ENCODE measurements at places on chromosomes 4 and X.
A peak's percentile ranks its signal among the peaks of the same experiment; 100 is the strongest.

DNA sequence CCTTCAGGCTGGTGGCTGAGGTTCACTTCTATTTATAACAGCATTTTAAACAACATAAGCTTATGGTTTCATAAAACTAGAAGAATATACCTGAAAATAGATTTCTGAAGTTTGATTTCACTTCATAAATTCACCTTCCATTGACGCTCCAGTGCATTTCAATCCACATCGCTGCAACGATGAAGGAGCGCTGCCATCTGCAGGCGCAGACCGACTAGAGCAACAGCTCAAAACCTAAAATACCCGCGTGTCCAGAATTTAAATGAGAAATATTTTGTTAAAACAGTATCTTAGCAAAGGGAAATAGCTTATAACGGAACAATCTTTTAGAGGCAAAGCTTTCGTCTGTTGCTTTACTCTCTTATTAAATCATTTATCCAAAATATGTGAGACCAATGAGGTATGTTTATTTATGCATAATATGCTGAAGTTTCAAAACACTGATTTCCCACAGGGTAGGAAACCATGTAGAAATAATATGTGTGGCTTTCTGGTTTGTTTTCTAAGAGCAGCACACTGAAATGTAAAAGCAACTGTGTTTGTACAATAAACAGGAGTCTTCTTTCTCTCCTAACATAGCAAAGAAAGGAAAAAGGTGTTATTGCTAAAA is 816.4 kb upstream of the FRG1 start:
- no peak for DNase-seq

GRCh38 chr4:55321707-55322264 is 24.3 kb upstream of the SRD5A3 start:
- peak; percentile 38 for DNase-seq

DNA sequence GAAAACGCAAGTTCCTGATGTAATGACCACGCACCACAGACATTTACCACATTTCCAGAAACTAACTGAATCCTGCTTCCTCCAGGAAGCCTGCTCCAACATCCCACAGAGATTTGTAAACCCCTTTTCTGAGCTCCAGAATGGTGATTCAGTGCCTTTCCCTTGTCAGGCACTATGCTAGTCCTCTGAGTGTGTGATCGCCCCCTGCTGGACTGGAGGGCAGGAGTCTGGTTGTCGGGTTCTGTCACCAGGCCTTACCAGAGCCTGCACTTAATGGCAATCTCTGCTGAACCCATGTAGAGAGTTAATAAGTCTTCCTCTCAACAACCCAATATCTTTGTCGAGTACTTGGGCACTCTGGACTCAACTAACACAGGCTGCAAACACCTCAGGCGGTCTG is 14.5 kb upstream of the KDM5C start:
- DNase-seq = peak; percentile 0

GRCh38 chrX:119991005-119991787 is 47.6 kb upstream of the NKAP start:
- DNase-seq = no peak

DNA sequence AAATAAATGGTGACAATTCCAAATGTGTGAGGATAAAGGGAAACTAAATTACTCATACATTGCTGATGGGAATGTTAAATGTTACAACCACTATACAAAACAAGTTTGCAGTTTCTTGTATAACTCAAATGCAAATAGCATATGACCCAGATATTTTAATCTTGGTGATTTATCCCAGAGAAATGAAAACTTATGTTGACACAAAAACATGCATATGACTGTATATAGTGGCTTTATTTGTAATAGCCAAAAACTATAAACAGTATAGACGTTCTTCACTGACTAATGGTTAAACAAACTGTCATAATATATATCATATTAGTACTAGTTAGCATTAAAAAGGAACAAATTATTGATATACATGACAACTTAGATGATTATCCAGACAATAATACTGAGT is 619.2 kb downstream of the PDHA2 start:
- no peak for DNase-seq

DNA sequence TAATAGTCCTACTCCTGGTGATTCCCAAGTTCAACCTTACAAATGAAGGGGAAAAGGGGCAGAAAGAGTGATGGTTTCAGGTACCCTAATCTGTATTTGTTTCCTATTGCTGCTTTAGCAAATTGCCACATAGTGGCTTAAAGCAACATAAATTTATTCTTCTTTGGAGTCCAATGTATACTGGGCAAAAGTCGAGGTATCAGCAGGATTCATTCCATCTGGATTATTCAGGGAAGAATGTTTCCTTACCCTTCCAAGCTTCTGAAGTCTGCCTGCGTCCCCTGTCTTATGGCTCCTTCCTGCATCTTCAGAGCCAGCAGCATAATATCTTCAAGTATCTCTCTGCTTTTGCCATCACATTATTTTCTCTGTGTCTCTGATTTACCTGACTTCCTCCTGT is 10.3 kb upstream of the BST1 start:
- DNase-seq = no peak

GRCh38 chr4:112515198-112516065 is 548 bp downstream of the NEUROG2 start:
- DNase-seq = peak; percentile 44

DNA sequence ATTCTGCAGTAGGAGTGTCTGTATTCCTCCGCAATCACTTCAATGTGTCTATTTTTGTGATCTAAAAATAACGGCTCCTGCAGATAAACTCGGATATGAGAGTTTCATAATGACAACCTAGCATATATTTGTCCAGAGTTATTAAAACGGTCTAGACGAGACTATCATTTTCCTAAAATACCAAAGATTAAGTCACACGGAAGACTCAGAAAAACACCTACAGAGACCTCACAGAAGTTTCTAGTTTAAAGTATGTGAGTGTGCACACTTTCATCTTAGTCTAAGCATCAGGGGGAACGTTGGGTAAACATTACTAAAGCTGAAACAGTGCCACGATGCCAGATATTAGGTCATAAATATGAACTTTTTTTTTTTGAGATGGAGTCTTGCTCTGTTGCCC is 156.9 kb downstream of the AFAP1 start:
- DNase-seq = no peak

DNA sequence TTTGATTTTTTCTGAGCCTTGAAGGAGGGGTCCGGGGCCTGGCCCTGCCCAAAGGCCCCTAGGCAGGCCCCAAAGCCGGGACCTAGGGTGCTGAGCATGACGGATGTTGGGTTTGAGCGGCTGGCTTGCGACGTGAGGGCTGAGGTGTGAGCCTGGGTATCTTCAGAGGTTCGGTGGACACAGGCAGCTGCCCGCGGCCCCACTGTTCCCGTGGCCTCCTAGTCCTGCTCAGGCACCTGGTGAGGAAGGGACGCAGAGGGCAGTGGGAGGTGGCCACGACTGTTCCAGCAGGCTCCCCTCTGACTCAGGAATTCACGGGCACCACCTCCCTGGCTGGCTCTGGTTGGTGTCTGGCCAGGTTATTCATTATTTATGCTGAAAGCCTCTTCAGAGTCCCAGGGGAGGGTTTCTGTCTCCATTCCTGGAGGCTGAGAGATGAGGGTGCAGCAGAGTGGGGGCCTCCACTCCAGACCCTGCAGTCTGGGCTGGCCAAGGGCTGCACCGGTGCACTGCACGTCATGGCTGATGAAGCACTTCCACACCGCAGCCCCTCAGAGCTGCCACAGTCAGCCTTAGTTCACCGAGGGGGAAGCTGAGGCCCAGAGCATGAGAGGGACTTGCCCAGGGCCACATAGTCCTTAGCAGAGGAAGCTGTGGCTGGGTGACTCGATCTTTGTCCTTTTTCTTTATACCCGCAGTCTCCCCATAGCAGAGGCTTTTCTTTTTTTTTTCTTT is 2.2 kb downstream of the MSANTD1 start:
- no peak for DNase-seq

DNA sequence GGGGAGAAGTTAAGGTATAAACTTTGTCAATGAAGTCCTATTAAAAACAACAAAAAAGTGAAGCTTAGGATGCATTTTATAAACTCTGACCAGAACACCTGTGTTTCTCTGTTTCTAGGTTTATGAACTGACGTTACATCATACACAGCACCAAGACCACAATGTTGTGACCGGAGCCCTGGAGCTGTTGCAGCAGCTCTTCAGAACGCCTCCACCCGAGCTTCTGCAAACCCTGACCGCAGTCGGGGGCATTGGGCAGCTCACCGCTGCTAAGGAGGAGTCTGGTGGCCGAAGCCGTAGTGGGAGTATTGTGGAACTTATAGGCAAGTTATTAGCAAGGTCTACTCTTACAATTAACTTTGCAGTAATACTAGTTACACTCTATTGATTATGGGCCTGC is 46.6 kb downstream of the HTT start:
- no peak for DNase-seq

GRCh38 chrX:18652636-18653035 is 19.3 kb downstream of the RS1 start:
- DNase-seq = no peak

DNA sequence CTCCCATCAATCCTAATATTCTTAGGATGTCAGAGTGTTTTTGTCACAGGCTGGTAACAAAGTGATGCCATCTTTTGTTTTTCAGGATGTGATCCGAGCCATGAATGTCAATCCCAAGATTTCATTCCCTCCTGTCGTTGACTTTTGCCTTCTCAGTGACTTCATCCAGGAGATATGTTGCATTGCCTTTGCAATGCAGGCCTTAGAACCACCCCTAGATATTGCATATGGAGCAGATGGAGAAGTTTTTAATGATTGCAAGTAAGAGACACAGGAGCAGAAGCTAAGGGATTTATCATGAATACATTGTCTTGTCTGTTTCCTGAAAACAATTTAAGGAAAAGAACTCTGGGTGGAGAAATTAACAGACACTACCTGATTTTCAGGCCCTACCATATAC is 28.6 kb downstream of the SPATA18 start:
- no peak for DNase-seq

GRCh38 chr4:38091636-38092035 is 131.4 kb downstream of the PTTG2 start:
- DNase-seq = no peak

DNA sequence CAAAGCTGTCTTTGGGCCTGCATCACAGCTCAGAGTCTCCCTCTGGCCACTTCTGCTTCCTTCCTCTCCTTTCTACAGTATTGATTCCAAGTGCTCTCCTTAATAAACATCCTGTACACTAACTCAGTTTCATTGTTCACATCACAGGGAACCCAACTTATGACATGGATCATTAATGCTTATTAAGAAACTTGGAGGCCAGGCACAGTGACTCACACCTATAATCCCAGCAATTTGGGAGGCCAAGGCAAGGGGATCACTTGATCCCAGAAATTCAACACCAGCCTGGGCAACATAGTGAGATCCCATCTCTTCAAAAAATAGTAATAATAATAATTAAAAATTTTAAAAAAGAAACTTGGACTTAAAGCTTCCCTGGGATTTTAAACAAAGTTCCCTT is 89.2 kb upstream of the EFHC2 start:
- no peak for DNase-seq

- no peak for DNase-seq
Measured at GRCh38 chrX:28586286-28586685, 960 bp upstream of the IL1RAPL1 start.

DNA sequence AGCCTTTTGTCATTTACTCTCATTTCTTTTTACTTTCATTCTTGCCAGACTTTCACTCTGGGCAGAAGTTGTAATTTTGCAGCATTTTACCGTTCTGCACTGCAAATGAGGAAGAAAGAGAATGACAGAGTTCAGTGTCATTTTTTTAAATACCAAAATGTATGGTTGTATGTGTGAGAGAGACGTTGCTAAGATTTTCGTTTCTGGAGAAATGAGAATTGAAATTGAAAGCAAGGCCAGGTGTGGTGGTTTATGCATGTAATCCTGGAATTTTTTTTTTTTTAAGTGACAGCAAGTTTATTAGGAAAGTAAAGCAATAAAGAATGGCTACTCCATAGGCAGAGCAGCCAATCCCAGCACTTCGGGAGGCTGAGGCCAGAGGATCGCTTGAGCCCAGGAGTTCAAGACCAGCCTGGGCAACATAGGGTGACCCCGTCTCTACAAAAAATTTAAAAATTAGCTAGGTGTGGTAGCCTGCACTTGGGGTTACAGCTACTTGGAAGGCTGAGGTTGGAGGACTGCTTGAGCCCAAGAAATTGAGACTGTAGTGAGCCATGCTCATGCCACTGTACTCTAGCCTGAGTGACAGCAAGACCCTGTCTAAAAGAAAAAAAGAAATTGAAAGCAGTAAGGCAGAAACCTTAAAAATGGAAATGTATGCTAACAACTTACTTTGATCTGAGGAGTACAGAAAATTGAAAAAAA is 12.9 kb downstream of the DCK start:
- DNase-seq = no peak

DNA sequence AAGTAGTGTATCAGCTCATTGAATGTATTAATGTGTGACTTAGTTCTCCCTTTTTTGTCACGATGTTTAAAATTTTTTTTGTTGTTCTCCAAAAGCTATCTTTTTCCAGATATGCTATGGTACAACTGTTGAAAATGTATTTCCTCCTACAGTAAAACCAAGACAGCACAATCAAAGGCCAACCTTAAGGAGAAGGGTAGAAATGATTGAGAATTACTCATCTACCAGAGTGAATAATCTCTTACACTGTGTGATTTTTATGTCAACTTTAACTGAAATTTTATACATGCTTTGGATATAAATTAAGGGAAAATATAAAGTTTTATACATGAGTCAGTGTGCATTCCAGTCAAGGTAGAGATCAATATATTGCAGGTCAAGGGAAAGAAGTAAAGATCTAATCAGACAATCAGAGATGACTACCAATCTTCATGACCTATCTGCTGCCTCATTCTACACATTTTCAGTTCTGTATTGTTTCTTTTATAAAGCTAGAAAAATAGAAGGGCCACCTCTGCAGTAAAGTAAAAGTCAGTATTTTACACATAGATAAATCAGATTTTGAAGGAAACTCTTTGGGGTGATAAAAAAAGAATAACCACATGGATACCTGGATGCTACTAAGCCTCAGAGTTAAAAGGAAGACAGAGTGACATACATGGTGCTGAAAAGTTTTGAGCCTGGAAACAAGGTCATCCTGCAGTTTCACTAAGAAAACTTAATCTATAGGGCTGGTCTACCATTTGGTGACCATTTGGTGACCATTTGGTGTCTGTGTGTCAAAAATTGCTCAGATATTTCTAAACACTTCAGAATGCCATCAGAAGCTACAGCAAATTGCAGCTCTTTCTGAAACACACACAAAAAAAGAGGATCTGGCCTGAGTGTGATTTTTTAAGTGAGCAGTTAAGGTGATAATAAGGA is 1.6 kb downstream of the FAM13A start:
- DNase-seq = no peak

DNA sequence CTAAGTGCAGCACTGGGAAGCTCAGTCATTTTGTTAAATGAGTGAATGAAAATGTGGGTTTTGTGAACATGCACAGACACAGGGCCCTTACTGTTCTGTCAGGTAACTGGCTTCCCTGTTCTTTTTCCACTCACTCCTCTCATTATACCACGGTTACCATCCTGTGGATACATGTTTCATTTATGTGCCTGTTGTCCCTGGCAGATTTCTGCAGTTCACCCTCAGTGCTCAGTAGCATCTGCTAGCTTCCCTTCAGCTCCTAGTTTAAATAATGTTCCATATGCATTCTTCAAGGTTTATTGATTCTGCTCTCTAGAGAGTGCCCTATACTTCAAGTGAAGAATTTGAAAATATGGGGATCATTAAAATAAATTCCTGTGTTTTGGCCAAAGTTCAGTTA is 1634.3 kb upstream of the ADGRL3 start:
- DNase-seq = no peak

GRCh38 chr4:89492581-89493071 is 185.0 kb upstream of the GPRIN3 start:
- no peak for DNase-seq

Measured in NCI-H2171 treated with DMSO at 0.1 percent for 48 hours (cell line).